ENCODE measurements at places on chromosomes 7 and 10.

- no peak for DNase-seq
Observed at GRCh38 chr10:96133135-96133534, 3.0 kb downstream of the ZNF518A start.

DNA sequence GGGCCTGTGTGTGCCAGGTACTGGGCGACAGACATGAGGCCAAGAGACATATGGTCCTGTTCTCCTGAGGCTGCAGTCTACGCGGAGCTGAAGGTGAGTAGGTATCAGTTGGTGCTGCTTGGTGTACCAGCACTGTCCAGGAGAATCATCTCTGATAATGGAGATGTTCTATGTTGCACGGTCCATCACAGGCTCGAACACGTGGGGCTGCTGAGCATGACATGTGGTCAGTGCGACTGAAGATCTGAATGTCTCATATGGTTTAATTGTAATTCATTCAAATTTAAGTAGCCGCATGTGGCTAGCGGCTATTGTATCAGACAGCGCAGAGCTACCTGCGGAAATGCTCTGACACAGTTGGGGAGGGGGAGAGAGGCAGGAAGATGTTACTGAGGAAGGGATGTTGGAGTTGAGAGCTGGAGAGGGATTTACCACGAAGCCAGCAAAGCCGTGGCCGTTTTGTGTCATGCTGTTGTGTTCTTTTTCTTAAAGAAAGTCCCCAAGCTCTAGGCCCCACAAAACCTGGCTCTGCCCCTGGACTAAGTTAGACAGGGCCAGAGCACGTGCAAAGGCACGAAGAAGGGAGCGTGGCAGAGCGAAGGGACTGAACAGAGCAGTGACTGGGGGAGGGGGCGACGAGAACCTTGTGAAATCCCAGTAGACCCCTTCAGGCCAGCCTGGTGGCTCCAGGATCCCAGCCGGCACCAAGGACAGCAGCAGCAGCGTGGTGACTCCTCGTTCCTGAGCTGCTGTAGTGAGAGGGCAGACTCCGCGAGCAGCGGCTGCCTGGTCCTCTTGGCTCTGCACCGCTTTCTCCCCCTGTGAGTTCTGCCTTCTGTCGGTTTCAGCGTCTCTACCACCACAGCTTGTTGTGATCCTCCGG, 20.0 kb downstream of the SMKR1 start:
- DNase-seq, result no peak

DNA sequence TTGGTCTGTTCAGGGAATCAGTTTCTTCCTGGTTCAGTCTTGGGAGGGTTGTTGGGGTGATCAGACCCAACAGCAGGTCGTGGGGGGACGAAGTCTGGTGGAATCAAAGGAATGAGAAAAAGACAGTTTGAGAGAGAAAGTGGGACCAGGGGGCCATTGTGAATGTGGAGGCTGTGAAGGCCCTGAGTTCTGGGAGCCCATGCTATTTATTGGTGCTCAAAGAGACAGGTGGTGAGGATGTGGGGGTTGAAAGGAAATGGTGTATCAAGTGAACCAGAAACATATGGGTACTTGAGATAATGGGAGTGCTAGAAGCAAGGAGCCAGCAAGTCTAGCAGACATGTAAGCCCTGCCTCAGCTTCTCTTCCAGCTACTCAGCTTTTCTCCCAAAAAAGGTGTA, 84.1 kb downstream of the CCSER2 start:
- no peak for DNase-seq

- no peak for DNase-seq
Observed at GRCh38 chr7:83452256-83452655, 196.7 kb downstream of the SEMA3E start.

DNA sequence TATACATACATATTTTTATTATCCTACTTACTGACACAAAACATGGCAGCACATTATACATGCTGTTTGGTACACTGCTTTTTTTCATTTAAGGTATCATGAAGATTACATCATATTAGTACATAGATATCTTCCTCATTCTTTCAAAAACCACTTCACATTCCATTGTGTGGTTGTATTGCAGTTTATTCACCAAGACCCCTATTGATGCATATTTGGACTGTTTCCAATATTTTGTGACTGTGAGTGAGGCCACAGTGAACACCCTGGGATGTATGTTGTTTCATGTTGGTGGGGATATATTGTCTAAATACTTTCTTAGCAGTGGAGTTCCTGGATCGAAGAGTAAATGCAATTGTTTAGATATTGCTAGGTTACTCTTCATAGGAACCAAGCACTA, 39.0 kb downstream of the TFAM start:
- no peak for DNase-seq

DNA sequence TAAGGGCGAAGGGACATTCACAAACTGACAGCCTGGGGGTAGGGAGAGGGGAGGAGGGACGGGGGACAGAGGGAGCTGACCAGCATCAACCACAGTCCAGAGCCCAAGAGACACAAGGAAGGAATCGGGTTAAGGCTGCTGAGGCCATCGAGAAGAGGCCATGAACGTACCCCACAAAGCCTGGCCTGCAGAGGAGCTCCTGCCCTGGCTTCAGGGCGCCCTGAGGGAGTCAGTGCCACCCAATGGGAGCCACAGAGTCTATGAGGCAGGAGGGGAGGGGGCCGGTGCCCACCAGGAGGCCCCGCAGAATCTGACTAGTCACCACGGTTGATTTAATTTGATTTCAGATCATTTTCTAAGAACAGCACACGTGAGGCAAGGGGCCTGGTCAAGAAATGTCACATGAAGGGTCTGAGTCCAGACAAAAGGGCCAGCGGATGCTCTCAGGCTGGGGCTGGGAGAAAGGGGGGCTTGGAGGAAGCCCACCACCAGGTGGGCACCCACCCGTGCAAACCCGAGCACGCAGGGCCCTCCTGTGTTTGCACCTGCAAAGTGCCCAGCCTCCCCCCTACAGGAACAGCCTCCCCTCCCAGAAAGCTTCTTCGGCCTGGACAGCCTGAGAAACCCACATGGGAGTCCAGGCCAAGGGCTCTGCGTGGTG, 40.4 kb downstream of the CAMK2B start:
- no peak for DNase-seq

- no peak for DNase-seq
Observed at GRCh38 chr10:114517368-114518250, 113.3 kb upstream of the AFAP1L2 start.

- no peak for DNase-seq
Observed at GRCh38 chr10:105188737-105189462, 547.8 kb downstream of the SORCS3 start.

Data from activated naive CD8-positive, alpha-beta T cell treated with anti-CD3 and anti-CD28 coated beads for 36 hours (primary cell).